ENCODE measurements at places on chromosomes 4 and X.

DNA sequence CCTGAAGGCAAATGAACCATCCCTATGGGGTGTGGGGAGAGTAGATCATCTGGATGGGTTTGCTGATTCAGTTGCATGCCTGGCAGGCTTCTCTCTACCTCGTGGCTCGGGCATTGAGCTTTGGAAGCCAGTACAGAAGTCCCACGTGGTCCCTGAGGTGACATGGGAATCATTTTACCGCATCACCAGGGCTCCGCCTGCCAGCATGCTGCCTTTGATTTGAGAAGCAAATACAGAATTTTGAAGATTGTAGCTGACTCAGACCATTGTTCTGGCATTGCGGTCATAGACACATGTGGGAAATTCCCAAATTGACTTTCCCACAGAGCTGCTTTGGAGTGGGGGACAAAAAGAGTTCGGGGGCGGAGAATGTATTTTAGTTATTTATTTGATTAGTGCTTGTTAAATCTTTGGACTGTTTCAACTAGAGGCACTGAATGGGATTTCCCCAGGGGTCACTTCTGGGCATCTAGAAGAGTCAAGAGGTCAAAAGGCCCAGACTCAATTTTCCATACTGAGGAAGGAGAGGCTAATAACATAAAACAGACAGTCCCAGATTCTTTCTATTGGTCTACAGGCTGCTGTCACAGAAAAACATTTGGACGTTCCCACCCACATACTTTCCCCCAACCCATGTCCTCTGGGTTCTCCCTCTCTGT is 79.3 kb downstream of the NHSL2 start:
- DNase-seq, result no peak

GRCh38 chr4:101944649-101945048 is 154.1 kb downstream of the BANK1 start:
- no peak for DNase-seq

DNA sequence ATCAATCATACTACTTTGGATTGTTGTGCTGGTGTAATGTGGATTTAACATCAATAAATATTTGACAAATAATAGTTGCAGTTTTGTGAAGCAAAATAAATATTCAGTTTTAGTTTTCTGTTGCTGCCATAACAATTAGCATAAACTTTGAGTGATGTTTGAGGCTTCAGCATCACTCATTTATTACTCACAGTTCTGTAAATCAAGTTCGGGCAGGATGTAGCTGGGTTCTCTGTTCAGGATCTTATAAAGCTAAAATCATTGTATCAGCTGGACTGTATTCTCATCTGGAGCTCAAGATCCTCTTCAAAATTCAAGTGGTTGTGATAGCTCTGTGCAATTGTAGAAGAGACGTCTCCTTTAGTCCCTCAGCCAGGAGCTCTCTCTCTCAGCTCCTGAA is 81.7 kb downstream of the CBR4 start:
- no peak for DNase-seq

GRCh38 chr4:62243895-62244294 is 1043.8 kb downstream of the ADGRL3 start:
- DNase-seq, result no peak

DNA sequence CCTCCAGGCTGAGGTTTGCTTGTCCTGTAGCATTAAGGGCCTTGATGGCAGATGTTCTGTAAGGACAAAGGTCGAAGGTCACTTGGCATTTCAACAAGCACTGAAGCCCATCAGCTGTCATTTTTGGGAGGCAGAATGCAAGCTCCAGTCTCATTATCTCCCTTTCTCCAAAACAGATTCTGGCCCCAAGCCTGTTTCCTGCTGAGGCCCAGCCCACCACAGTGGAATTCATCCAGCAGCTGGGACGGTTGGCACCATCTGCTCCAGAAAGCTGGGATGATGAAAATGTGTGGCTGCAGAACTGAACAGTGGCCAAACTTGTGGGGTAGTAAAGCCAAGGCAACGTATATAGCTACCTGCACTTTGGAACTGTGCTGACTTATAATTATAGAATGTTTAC is 17.7 kb upstream of the PPEF2 start:
- DNase-seq, result no peak

DNA sequence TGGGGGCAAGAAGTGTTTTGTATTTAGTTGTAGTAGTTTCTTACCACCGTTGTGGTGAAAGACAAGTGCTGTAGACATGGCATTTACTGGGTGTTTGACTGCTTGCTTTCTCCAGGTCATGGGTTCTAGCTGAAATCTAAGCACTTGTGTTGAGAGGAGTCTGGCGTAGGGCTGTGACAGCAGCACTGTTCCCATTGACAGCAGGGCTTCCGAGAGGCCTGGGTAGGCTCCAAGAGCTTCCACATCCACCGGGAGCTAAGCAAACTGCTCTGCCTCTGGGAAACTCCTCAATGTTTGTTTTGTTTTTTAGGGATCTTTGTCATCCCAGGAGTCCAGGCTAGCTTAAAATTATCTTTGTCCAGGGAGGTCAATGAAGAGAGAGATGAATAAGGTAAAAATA is 44.3 kb downstream of the BMPR1B start:
- no peak for DNase-seq

GRCh38 chrX:132292793-132293192 is 73.5 kb upstream of the RAP2C start:
- no peak for DNase-seq

DNA sequence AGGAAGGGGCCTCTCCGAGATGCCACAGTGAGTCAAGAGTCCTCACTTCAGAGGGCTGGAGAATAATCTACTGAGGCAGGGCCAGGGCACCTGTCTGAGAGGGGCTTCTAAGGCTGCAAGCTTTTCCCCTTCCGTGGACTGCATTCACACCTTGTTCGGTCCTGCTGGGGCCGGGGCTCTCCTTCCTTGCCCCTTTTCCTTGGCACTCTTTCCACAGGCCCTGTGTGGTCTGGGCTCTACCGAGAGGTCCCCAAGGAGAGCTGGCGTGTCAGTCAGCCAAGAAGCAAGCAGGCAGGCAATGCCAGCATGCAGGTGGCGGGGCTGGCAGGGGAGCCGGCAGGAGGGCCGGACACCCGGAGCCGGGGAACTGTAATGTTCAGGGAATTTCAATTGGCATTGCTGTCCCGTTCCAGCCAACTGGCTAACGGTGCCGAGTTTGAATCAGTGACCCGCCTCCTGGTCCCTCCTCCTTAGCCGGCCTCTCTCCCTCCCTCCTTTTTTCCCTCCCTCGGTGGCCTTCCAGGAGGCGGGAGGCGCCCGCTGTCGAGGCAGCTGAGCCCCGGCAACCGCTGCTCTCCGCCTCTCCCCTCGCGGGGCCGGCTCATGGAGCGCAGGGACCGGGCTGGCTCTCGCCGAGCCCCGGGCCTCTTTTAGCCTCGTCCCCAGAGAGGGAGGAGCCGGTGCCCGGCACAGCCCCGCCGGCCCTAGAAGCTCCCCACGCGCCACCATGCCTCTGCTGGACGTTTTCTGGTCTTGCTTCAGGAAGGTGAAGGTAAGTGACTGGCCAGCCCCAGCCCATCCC is at the start of gene STARD8:
Gene STARD8 (plus strand): TSS at position 511 of the 802 bp plus-strand sequence. CDS start 217 bp downstream, at position 728.
- DNase-seq, result no peak

GRCh38 chrX:102832661-102833060 is 104.4 kb upstream of the RAB40AL start:
- DNase-seq, result no peak

- DNase-seq, result no peak
Observed at GRCh38 chr4:75733369-75733768, 9.0 kb downstream of the USO1 start.

GRCh38 chrX:153948847-153949805 is 4.7 kb upstream of the RENBP start:
- no peak for DNase-seq

GRCh38 chrX:51420610-51421009 is 75.8 kb downstream of the NUDT11 start:
- DNase-seq, result no peak

GRCh38 chr4:123505095-123506010 is 108.8 kb downstream of the SPRY1 start:
- DNase-seq, result peak; percentile 97

DNA sequence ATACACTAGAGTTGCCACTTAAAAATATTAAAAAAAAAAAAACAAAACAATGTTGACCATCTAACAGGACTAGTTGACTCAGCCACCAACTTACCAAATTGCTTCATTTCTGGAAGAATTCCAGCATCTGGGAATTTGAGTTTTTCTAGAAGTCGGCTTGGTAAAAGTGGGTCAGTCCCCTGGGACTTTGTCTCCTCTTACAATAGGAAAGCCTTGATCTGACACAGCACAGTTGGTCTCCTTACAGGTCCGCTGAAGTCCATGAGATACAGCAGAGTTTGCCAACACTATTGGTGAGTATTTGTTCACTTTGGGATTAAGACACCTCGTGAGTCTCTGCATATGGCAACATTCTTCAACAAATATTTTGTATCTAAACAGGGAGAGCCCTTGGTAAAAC is 18.2 kb upstream of the DDIT4L start:
- DNase-seq, result no peak

DNA sequence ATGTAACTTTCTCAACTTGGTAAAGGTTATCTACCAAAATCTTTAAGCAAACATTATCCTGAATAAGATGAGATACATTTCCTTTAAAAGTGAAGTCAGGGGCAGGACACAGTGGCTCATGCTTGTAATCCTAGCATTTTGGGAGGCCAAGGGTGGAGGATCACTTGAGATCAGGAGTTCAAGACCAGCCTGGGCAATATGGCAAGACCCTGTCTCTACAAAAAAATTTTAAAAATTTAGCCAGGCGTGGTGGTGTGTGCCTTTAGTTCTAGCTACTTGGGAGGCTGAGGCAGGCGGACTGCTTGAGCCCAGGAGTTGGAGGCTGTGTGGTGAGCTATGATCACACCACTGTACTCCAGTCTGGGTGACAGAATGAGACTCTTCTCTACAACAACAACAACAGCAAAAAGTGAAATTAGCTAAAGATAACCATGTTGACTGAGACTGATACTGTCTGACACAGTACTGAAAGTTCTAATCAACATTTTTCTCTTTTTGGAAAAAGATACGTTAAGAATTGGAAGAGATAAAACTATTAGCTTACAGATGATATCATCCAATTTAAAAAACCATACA is 4.9 kb downstream of the DCAF16 start:
- no peak for DNase-seq

GRCh38 chrX:143306991-143307937 is 210.0 kb downstream of the SPANXN3 start:
- peak; percentile 19 for DNase-seq

- no peak for DNase-seq
Observed at GRCh38 chr4:139223682-139224317, 46.8 kb upstream of the ELF2 start.

GRCh38 chrX:13520936-13521335 is 48.5 kb upstream of the EGFL6 start:
- DNase-seq, result no peak

- no peak for DNase-seq
Observed at GRCh38 chrX:86711531-86712180, 563.4 kb downstream of the DACH2 start.

DNA sequence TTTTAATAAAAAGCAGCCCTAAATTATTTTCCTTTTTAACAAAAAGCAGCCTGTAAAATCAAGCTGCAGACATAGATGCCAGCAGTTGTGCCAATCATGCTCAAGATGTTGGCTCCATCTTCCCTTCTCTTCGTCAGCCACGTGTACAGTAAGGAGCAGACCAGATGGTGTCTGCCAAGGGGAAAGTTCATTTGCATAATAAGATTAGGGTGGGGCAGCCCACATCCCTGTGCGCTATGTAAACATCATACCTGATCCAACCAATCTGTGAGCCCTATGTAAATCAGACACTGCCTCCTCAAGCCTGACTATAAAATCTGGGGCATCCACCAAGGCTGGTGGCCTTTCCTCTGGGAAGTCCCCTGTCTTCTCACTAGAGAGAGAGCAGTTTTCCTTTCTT is 23.1 kb upstream of the C1GALT1C1 start:
- no peak for DNase-seq

DNA sequence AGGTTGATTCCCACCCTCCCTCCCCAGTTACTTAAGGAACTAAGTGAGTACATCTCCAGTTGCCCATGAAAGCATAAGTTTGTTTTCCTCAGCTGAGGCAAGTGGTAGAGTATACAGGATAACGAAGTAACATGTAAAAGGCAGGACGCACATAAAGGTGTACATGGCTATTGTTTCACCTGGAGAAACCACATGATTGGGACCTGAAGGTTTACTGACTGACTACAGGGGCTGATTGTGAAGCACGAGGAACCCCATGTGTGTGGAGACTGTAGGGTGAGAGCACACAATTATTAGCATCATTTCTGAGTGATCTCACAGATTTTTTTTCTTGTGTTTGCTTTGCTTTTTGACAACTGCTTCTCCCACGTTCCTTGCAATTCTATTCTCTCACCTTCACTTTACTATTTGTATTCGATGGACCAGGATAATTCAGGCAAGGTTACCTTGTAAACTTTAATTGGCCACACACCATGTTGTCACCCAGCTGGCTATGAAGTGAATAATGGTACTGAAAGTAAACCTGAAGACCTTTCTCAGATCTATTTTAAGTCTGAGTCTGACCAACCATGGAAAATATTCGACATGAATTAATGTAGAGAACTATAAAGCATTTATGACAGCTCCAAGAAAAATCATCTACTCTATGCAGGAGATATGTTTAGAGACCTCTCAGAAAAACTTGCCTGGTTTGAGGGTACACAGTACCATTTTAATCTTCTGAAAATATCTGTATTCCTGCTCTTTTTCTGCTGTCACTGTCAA is 102.5 kb upstream of the MYOZ2 start:
- no peak for DNase-seq

DNA sequence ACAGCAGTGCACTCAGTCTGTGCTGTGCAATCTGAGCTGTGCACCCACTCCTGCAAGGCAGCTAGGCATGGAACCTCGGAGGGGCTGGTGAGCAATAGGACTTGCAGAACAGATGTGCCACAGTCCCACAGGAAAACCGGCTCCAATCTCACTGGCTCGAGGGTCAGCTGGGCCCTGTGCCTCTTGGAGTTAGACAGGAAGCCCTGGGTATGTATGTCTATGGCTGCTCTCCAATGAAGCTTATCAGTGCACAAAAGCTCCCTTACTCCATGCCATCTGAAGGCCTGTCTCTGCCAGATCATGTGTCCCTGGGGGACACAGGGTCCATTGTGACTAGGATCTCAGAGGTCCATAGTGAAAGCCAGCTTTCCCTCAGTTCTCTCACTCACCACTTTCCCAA is 335.8 kb downstream of the SH3BGRL start:
- no peak for DNase-seq

DNA sequence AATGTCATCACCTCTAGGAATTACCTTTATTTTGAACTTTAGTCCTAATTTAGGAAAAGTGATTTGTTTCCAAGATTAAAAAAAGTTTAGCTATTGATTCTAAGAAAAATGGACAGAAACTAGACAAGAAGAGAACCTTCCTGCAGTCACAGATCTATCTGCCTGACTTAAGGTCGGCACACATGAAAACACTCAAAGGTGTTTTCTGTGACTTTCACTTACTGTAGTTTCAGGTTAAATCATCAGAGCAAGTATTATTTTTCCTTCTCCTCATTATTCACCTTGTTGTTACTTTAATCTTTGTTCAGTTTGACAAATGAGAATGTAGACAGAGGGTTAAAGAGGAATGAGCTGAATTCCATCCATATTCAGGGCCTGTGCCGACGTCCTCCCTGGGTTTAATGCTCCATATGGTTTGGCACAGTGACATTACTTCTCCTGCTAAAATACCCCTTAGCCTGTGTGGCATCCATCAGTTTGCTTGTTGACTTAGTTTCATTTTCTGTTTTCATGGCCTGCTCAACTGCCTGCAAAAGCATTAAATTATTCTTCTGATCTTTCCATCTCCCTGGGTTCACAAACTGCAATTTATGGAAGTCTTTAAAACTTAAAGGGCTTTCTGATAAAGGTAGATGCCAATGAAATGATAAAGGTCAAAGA is 352.7 kb downstream of the NKX6-1 start:
- no peak for DNase-seq

GRCh38 chr4:173835903-173836302 is 305.9 kb upstream of the HAND2 start:
- no peak for DNase-seq

GRCh38 chrX:149205937-149206336 is 299.2 kb downstream of the IDS start:
- no peak for DNase-seq

All from NCI-H1092 (cell line).